ENCODE measurements at places on chromosomes 4 and X.

DNA sequence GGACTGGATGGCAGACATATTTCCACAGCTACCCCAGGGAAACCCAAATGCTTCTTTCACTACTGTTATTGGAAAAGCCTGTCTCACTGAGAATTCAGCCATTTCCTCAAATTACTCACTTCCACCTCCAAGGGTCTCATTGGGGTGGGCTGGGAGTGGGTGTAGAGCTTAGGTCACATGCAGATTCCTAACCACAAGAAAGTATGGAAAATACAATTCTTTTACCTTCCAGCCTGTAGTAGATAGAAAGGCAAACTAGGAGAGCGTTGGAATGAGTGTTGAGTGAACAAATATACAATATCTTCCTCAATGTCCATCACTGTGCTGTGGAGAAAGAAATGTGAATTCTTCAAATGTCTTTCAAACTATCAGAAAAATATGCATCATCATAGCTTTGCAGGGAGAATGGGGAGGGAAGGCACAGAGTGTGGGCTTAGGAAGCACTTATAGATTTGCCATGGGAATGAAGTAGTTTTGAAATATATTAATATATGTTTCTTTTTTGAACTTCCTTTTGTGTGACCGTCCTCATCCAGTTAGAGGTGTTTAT is 245.3 kb upstream of the JADE1 start:
- no peak for DNase-seq

DNA sequence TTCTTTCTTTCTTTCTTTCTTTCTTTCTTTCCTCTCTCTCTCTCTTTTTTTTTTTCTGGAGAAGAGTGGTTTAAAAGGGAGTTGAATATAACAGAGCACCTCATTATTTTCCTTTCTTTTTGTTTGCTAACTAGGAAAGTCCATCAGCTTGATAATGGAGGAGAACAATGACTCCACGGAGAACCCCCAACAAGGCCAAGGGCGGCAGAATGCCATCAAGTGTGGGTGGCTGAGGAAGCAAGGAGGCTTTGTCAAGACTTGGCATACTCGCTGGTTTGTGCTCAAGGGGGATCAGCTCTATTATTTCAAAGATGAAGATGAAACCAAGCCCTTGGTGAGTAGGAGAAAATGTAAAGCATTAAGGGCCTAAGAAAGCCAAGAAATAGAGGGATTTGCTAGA is 95.4 kb downstream of the ARHGAP24 start:
- DNase-seq = no peak

- DNase-seq = no peak
Measured at GRCh38 chrX:28910487-28910886, 323.2 kb downstream of the IL1RAPL1 start.

GRCh38 chr4:3341760-3342159 is 48.9 kb downstream of the RGS12 start:
- DNase-seq = no peak

- no peak for DNase-seq
Measured at GRCh38 chr4:73453701-73454005, 17.6 kb downstream of the AFP start.
